Fibroblast of skin of scalp (primary cell): ENCODE measurements at places on chromosomes 11 and 22.

GRCh38 chr11:81870066-81870412 is 863.6 kb downstream of the FAM181B start:
- no peak for DNase-seq

DNA sequence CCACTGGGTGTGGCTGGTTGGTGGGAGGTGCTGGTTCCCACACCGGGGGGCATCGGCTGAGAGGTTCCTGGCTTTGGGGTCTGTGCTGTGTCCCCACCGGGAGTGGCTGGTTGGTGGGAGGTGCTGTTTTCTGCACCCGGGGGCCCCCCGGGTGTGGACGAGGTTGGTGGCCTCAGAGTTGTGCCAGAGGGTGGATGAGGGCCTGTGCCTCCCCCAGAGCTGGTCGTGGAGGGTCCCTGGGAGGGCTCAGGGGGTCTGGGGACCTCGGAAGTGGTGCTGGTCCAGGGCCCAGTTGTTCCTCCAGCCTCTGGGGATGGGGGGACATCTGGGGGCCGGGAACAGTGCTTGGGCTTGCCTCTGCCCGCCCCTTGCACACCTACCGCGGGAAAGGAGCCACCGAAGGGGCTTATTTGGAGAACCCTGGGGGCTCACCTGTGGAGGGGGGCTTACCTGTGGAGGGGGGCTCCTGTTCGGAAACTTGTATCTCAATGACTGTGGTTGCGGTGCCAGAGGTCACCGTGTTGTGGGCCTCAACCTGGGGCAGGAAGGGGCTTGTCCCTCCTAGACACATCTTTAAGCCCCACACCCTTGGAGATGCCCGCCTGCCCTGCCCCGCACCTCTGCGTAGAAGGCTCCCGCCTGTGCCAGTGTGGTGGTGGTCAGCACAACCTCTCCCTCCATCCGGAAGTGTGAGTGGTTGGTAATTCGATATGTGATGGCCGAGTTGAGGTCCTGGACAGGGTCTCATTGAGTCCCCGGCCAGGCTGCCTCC is 3.3 kb upstream of the IRF7 start:
- no peak for DNase-seq

GRCh38 chr11:91081440-91082043 is 858.7 kb upstream of the CHORDC1 start:
- DNase-seq = peak; percentile 79

GRCh38 chr22:42313804-42314581 is 43.5 kb upstream of the TCF20 start:
- DNase-seq = no peak

DNA sequence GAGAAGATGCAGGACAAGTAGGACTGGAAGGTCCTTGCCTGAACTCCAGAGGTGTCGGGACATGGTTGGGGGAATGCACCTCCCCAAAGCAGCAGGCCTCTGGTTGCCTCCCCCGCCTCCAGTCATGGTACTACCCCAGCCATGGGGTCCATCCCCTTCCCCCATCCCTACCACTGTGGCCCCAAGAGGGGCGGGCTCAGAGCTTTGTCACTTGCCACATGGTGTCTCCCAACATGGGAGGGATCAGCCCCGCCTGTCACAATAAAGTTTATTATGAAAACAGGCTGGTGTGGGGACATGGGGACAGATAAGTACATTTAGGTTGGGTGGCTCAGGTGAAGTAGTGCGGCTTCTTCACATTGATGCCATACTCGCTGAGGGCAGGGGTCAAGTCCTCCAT is 1.4 kb downstream of the TAF10 start:
- no peak for DNase-seq

- DNase-seq = no peak
Observed at GRCh38 chr11:19843079-19843478, 130.4 kb downstream of the NAV2 start.

- peak; percentile 78 for DNase-seq
Observed at GRCh38 chr11:16184588-16184987, 171.8 kb downstream of the SOX6 start.

GRCh38 chr11:117825538-117826189 is 1.1 kb upstream of the FXYD2 start:
- no peak for DNase-seq

DNA sequence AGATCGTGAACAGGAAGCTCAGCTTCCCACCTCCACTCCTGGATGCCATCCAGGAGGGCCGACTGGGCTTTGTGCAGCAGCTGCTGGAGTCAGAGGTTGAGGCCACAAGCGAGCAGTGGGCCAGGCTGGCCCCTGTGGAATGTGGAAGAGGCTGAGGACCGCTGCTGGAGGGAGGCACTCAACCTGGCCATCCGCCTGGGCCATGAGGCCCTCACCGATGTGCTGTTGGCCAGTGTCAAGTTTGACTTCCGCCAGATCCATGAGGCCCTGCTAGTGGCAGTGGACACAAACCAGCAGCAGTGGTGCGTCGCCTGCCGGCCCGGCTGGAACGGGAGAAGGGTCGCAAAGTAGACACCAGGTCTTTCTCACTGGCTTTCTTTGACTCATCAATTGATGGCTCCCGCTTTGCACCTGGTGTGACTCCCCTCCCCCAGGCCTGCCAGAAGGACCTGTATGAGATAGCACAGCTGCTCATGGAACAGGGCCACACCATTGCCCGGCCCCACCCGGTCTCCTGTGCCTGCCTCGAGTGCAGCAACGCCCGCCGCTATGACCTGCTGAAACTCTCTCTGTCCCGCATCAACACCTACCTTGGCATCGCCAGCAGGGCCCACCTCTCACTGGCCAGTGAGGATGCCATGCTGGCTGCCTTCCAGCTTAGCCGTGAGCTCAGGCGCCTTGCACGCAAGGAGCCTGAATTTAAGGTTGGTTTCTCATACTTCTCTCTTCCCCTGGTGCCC is 24.9 kb downstream of the ART5 start:
- DNase-seq = no peak

GRCh38 chr22:24140357-24140756 is 40.9 kb upstream of the SUSD2 start:
- no peak for DNase-seq

DNA sequence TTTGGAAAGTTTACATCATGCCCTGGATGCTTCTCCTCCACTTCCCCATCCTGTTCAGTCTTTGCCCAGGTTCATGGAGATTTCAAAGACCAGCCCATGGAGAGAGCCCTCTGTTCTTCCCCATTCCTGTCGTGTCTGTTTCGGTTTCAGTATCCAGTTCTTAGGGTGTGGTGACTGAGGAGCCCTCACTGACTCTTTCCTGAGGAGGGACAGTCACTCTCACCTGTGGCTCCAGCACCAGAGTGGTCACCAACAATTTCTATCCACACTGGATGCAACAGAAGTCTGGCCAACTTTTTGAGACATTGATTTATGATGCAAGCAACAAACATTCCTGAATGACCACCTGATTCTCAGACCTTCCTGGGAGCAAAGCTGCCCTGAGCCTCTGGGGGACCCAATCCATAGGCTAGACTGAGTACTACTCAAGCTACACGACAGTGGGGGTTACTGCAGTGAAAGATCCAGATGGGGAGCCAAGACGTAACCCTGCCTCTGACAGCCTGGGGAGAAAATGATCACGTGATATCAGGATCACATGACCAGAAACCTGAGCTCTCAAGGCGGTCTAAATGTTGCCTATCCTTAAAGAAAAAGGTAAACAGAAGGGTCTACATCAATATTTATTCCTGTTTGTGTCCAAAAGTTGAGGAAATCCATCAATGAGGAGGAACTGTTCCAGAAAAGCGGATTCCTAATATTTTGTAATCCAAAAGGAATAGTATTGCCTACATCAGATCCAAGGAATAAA is 76.2 kb upstream of the VPREB1 start:
- DNase-seq = peak; percentile 28

DNA sequence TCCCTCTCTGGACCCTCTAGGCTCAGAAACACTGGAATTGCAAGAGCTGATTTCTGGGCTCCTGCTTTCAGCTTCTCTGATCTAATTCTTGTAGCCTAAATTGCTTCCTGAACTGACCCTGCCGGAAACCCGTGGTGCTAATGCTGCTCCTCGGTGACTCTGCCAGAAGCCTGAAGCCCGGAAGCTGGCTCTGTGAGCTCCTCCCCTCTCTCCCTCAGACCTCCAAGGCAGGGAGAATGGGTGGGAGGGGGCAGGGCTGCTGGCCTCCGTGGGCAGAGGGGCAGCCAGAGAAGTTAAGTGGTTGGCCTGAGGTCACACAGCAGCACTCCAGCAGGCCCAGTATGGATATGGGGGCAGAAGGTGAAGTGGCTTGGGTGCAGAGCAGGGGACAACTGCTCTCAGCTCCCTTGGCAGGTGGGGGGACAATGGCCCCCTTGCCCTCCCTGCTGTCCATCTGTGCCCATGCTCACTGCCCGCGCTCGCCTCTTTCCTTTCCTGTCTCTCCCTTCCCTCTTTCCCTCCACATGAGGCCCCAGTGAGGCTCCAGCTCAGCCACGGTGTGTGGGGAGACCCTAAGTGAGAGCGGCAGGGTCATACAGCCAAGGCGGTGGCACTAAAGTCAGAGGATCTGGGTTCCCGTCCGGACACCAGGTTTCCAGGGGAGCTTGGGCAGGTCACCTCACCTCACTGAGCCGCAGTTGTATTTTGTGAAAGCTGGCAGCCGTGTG is 16.2 kb downstream of the CAPN5 start:
- DNase-seq = peak; percentile 44

GRCh38 chr11:117606211-117606610 is 190.8 kb downstream of the DSCAML1 start:
- no peak for DNase-seq

- no peak for DNase-seq
Observed at GRCh38 chr11:19055016-19055415, 5.5 kb downstream of the MRGPRX2 start.

DNA sequence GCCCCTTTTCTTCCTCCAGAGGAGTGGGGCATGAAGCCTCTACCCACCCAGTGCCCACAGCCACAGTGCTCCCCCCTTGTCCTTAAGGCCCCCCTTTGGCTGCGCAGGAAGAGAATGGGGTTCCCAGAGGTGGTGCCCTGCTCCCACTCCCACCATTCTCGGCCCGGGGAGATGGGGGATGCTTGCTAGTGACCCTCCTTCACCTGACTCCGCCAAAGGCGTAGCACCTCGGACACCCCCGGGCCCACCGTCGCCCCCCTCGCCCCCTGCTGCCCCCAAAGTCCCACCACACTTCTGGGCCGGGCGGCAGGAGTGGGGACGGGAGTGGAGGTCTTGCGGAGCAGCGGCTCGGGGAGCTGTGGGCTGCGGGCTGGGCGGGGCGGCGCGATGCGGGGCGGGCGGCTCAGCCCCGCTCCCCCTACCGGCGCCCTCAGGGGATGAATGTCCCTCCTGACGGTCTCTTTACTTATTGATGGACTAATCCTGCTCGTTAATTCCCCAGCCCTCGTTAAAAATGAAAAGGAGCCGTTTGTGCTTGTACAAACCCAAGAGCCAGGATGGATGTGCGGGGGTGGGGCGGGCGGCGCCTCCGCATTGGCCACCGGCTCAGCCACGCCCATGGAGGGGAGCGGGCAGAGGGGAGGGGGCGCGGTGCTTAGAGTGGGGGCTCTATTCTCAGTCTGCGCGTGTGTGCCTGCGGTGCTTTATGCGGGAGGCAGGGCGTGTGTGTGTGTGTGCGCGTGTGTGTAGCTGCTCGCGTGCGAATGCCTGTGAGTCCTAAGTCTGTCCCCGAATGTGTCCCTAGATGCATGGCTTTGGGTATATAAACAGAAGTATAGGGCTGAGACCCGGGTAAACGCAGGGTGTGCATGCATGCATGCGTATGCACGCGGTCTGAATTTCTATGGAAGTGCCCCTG is 25.6 kb downstream of the SYT7 start:
- DNase-seq = no peak

GRCh38 chr11:114211444-114212121 is 84.6 kb upstream of the NNMT start:
- no peak for DNase-seq

DNA sequence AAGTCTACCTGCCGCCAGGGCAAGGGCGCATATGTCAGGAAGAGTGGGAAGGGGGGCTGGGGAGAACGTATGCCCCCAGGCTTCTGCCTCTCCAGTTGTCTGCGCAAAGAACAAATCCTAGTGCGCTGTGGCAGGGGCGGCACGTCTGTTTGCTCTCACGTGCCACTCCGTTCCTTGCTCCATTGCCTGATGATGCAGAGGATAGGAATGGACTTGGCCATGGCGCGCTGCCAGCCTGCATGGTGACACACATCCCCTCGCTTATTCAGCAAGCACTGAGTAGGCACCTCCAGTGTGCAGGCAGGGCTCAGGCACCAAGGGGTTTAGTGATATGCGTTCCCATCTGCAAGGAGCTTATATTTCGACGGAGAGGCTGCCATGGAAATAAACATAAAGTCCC is 45.4 kb upstream of the SLC22A12 start:
- DNase-seq = peak; percentile 67

- DNase-seq = no peak
Observed at GRCh38 chr11:30774496-30775232, 188.5 kb upstream of the MPPED2 start.

DNA sequence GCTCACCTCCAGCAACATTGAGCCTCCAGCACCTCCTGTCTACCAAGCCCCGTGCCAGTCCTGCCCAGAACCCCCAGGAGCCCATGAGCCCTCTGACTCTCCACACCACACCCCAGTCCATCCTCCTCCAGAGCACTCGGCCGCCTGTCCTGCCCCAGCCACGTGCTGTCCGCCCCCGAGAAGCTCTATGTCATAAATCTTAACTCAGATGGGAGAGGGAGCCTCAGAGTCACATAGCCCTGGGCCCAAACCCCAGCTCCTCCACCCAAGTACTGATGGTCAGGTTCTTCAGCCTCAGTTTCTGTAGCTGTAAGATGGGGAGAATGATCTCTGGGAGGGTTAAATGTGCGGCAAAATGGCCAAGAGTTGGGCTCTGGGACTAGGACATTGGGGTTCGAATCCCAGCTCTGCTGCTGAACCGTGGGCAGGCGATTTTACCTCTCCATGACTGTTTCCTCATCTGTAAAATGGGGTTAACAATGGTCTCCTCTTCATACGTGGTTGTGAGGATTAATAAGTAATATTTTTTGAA is 27.8 kb downstream of the CYTH4 start:
- no peak for DNase-seq

DNA sequence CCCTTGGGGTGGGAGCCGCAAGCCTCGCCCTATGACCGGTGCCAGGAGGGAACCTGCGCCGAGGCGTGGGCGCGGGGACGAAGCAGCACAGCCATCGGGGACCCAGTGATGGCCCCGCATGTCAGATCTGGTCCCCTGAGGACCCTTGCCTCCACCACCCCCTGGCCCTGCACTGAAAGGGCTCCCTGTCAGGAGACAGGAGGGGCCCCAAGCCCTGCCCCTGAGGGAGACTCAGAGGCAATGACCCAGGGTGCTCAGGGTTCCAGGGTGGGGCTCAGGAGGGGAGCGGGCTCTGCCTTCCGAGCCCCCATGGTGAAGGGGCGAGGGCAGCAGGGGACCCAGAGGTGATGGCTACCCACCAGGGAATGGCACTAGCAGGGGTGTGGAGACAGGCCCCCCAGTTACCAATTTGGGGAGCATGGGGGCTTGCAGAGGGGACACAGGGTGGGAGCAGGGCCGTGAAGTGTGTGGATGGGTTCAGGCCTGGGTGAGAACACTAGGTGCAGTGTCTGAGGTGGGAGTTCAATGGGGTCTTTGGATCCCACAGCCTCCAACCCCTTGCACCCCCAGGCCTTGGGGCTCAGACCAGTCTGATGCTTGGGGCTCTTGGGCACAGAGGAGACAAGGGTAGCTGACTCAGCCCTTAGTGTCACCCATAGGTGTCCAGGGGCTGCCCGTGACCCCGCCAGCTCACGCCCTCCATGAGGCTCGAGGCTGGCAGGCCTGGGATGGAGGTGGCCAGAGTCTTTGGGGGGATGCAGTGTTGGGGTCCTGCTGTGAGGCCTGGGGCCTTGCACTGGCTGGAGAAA is 499 bp downstream of the LRRC56 start:
- no peak for DNase-seq

GRCh38 chr11:126318574-126319373 is 14.9 kb downstream of the DCPS start:
- DNase-seq = peak; percentile 96

- peak; percentile 9 for DNase-seq
Observed at GRCh38 chr11:61551634-61552033, 29.2 kb downstream of the SYT7 start.
